ENCODE measurements at places on chromosomes 13 and 19.

DNA sequence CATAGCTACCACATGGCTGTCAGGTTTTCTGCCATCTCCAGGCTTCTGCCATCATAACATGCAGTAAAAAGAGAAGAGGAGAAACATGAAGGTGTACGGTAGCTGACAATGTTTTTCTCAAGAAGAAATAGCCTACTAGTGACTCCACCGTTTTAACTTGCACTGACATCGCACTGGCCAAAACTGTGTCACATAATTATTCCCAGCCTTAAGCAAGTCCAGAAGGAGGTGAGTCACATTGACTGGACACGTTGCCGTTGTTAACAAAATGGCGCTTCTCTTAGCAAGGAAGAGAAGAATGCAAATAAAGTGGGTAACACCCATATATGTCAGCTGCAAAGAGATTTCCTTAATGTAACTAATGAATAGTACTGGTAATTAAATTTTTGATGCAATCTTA, 810.4 kb upstream of the SLC10A2 start:
- DNase-seq: no peak

GRCh38 chr19:39996218-39996810, 546 bp upstream of the ZNF546 start:
- peak; percentile 5 for DNase-seq

- no peak for DNase-seq
Measured at GRCh38 chr13:37995092-37995491, 125.5 kb upstream of the TRPC4 start.

DNA sequence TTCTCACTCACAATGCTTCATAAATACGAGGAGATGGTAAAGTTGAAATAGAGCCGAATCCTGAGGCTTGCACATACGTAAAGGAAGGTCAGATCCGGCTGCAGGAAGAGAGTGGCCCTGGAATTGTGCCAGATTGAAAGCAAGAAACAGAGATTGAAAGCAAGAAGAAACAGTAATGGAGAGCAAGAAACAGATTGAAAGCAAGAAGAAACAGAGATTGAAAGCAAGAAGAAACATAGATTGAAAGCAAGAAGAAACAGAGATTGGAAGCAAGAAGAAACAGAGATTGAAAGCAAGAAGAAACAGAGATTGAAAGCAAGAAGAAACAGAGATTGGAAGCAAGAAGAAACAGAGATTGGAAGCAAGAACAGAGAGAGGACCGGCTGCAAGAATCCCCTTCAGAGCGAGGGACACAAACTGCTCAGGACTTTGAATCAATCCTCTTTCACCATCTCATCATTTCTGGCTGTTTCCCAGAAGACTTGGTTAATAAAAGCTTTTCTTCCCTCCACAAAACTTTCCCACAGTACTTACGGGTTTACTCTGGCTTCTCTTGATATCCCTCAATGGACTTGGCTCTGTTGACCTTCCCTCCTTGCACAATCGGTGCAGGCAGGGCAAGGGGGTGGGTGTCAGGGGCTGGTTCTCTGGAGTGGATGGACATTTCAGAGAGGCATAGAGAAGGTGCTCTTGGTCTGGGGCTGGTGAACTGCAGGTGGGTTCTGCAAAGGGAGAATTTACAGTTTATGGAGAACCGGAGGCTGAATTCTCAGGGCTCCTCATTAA, 25.5 kb downstream of the OR7A5 start:
- DNase-seq: no peak

DNA sequence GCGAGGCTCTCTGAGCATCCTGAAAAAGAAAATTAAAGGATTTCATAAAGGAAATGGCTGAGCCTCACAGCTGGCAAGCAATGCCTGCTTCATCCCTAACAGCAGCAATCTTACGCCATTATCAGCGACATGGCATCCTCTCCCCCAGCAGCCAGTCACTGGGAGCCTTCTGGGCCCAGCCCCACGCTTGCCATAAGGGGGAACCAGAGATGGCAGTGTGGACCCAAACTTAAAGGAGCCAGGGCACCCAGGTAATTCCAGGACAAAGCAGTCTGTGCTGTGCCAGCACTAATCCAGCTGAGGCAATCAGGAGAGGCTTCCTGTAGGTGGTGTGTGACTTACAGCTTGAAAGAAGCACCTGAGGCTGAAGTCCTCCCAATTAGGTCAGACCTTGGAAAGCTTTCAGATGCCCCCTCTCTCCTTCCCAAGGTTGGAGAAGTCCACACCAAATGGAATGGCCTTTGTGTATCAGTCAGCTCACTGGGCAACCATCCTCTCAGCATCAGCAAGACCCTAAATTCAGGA, 10.3 kb downstream of the VSTM2B start:
- DNase-seq: no peak

GRCh38 chr13:77370888-77371287, 44.0 kb upstream of the MYCBP2 start:
- DNase-seq: no peak

DNA sequence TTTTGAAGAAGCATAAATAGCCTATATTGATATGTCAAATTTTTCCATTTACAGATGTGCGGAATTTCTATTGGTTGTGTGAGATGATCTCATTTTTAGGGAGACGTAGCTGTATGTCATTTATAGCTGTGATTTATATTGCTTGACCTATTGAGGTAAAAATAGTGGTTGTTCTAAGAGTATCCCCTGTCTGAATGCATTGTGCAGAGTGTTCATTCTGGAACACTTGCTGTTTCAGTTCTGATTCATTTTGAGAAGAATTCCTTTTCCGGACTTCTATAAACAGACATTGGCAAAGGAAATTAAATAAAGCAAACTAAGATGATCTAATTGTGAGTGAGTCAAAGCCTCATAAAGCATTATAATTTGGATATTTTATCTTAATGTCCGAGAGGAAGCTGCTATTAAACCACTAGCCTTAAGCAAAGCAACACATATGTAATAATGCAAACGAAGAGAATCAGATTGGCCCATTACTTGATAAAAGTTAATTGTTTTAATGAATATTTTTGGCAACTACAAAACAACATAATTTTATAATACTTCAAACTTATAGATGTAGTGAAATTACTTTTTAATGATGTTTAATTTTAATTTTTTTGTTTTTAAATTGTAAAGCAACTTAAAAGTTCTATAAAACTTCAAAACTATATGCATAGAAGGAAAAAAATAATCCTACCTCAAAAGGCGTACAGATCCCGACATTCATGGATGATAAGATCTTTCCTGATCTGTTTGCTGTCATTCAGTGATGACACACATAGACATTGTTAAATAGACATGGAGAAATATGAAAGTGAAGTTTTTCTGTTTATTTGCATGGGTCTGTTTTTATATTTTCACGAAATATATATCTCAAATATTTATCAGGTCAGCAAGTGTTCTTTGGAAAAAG, 942.6 kb upstream of the SLC10A2 start:
- no peak for DNase-seq

- no peak for DNase-seq
Measured at GRCh38 chr19:7932276-7932929, 6.5 kb upstream of the CTXN1 start.

GRCh38 chr13:38866649-38867048, 124.0 kb downstream of the STOML3 start:
- DNase-seq: no peak

DNA sequence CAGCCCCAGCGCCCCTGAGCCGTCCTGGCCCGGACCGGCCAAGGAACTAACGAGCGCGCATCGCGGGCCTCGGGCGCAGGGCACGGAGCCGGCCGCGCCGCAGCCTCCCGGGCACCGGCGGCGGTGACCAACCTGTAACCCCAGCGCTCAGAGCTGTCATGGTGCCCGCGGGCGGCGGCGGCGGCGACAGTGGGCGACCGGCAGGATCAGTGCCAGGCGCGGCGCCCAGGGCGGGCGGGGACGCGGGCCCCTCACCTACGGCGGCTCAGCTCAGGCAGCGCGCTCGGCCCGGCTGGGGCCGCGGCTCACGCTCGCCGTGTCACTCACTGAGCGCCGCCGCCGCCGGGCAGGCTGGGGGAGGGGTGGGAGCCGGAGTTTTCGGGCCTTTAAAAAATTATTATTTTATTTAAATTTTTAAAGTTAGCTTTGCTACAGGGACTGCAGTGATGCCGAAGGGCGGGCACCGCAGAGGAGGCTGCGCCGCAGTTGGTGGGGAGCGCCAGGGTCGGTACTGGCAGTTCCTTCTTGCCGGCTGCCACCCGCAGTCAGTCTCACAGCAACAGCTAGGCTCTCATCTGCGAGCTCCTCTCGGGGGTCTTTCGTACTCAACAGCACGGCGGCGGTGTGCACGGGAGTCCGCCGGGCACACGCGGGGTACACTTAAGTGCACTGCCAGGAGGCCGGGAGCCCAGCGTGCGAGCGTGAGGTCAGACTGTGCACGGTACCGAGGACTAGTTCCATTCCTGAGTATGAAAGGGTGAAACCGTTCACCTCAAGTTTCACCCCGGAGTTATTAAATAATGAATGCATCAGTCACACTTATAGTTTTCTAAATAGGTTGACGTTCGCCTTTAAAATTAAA, at the start of gene NALCN:
NALCN (minus strand) TSS at position 328 of the 862 bp plus-strand sequence. CDS start 17,382 bp downstream, outside the sequence.
- no peak for DNase-seq

GRCh38 chr19:43332058-43332922, 21.2 kb upstream of the CD177 start:
- DNase-seq: no peak

- DNase-seq: no peak
Measured at GRCh38 chr13:70534466-70534865, 426.2 kb upstream of the KLHL1 start.

- no peak for DNase-seq
Measured at GRCh38 chr13:48776401-48776800, 122.7 kb downstream of the CYSLTR2 start.

DNA sequence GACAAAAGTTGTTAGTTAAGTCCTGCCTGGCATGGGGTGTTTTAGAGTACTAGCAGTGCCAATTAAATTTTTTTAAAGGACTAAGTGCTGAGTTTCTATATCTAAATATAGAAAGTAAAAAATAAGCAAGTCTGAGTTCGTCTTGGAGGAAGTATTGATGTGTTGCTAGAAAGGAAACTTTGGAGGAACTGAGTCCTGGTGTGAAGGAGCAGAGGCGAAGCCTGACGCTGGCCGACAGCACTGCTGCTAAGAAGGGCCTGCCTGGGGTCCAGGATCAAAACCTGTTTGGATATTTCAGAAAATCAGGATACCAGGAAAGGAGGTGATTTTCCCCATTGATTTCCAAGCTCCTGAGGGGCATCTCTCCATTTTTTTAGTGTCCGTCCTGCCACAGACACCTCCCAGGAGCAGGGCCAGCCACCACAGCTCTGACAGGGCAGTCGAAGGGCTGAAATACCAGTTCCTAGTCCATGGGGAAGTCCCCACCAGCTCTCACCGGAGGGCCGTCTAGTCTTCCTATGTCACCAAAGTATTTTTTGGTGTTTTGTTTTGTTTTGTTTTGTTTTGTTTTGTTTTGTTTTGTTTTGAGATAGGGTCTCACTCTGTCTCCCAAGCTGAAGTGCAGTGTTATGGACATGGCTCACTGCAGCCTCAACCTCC, 38.2 kb upstream of the NPAS1 start:
- DNase-seq: no peak

DNA sequence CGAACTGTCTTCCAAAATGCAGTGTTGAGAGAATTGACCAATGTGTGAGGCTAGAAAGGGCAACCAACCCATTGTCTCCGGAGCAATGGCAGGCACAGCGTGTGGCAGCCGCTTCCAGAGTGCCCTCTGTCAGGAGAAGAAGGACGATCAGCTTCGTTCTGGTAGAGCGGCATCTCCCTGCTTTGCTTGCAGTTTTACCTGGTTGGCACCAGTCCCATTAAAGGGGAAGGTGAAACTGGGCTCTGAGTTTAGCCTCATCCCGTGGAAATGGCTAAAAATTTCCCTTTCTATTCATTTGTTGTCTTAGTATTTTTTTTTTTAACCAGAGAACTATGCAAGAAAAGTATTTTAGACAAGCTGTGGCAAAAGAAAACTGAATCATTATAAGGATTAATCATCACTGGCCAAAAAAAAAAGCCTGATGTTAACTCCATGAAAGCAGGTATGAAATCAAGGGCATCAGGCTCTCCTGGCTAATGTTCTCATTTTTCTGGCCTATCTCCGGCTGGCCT, 81.5 kb upstream of the SLC7A1 start:
- DNase-seq: no peak

DNA sequence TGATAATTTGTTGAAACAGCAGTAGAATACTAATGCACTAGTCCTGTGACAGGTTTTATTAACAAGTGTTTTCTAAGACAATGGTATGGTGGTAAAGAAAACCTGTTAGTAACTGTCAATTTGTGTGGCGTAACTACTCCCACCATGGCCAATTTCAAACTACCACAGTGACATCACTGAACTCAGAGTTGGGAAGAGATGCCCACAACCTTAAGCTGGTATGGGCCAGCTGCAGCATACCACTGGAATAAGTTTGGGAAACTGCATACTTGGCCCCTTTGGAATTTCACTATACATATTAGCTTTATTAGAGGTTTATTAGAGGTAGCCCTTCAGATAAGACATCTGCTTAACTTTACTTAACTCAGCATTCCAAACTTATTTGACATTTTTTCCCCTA, 419.4 kb downstream of the NDFIP2 start:
- no peak for DNase-seq

DNA sequence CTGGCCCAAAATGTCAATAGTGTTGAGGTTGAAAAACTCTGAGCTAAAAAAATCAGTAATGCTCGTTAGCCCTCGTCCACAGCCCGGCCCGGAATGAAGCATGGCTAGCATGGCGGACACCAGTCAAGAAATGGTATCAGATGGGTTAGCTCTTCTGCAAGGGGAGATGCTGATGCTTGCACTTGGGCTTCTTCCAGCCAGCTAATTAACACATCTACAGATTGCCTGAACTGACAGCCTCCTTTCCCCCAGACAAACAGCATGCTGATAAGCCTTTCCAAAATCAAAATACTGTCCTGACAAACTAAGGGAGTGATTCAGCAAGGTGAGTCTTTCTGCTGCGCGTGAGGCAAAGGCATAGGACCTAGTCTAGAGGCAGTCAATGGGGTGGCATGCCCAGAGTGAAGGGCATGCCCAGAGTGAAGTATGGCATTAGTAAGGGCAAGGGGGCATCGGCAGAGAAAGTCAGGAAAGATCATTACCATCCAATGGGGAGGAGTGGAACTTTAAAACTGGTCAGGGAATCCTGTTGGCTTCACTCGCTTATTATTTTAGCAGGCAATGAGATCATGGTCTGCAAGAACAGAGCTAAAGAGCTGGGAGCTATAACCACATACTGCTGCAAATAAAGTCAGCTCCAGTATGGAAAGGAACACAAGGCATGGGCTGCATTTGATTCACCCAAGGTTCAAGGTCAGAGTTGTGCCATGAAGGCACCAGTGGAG, 30.2 kb upstream of the UBE2L5 start:
- no peak for DNase-seq

- no peak for DNase-seq
Measured at GRCh38 chr13:111265006-111265700, 55.3 kb upstream of the TEX29 start.

DNA sequence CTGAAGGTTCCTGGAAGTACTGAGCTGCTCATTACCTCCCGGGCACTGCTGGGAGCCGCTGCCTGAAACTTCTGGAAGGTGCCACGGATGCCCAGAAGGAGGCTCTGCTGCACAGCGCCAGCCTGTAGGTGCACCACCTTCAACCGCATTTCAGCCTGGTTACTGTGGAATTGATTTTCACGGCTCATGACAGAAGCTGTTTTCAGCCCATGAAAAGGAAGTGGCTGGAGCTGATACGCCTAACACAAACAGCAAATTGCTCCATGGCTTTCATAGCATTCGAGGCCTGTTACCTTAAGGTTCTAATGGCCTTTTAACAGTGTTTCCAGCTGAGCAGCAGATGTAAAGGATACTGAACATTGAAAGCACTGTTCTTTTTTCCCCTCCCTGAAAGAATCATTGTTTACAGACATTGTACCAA, 22.0 kb downstream of the GPC6 start:
- DNase-seq: no peak

Data from AG09319 (cell line).